ENCODE measurements at places on chromosomes 6 and 20. TPM values are rescaled to one million over a fixed set of nuclear protein-coding genes. Genes with fewer than 3 reads are reported as not detected.

GRCh38 chr20:8401556-8401955 is 269.5 kb downstream of the PLCB1 start:
- no peak for DNase-seq

GRCh38 chr6:87723170-87724078 is 21.4 kb upstream of the AKIRIN2 start:
- peak; percentile 87 for DNase-seq

- DNase-seq, result no peak
Measured at GRCh38 chr6:149755300-149756260, 6.0 kb downstream of the PCMT1 start.

ATRN gene
- total RNA-seq, result 46.9 TPM

GRCh38 chr6:19465760-19466159 is 371.4 kb upstream of the ID4 start:
- DNase-seq, result no peak

BYSL gene
- 8.2 TPM for total RNA-seq

All from right lobe of liver (tissue), 6 donors.